Stimulated activated CD8-positive, alpha-beta memory T cell treated with anti-CD3 and anti-CD28 coated beads, Interleukin-7, amount 100 ng/mL, for 4 hours (primary cell): ENCODE measurements at places on chromosomes 11 and 22.

GRCh38 chr11:61680622-61681221 is 531 bp downstream of the DAGLA start:
- DNase-seq = no peak

DNA sequence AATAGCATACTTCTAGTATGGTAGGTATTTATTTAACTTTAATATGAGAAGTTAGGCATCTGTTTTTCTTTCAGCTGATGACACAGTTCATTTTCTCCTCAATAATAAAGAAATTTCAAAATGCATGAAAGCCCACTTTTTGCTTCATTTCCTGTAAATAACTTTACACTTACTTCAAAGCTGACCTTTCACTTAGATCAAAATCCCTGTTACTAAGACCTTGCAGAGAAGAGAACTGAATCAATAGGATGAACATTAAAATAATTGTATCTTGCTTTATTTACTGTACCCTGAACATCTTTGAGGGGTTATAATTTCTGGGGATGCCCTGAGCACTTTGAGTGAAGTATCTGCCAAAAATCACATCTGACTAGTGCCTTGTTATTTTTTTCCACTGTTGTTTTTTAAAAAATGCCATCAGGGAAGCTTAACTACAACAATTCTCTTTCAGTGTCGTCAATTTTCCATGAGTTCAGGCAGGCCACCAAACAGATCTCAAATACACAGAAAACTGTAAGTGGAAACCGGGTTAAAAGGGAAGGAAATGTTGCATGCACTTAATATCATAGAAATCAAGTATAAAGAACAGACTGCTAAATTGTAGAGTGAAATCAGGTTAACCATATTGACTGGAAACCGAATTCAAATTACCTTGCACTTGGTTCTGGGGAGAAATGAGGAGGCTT is 206.2 kb downstream of the MAML2 start:
- no peak for DNase-seq

DNA sequence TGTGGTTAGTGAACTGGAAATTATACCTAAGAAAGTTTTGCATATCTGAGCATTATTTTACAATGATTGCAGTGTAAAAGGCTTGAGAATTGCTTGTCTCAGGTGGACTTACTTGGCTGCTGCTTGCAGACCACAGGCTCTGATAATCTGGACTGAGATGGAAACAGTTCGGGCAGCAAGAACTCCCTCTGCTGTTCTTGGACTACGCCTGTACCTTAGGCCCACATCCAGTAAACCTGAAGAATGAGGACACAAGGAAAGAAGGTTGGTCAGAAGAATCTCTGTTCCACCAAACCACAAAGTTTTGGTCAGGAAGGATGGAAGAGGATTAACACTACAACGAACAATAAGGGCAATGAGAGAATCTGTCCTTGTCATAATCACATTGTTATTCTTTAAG is 80.1 kb downstream of the C2CD3 start:
- no peak for DNase-seq

- no peak for DNase-seq
Measured at GRCh38 chr22:49950396-49950994, 10.1 kb upstream of the PIM3 start.

DNA sequence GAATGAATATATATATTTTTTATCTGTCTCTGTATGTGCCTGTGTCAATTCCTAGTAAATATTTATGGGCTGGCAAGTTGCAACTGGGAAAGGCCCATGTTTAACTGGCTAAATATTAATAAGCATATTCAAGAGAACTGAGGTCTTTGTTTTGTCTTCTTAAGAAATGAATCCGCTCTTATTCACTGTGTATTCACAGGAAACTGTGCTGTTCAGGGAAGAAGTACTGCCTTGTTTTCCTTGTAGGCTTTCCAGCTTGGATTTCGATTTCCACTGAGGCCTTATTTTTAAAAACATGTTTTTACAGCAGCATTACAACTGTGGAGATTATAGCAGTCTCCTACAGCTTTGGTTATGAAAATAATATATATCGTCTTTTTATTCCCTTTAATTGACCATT is 64.7 kb downstream of the LDLRAD3 start:
- no peak for DNase-seq
